Activated CD8-positive, alpha-beta memory T cell treated with anti-CD3 and anti-CD28 coated beads for 1 hour (primary cell): ENCODE measurements at places on chromosomes 1 and 21.

DNA sequence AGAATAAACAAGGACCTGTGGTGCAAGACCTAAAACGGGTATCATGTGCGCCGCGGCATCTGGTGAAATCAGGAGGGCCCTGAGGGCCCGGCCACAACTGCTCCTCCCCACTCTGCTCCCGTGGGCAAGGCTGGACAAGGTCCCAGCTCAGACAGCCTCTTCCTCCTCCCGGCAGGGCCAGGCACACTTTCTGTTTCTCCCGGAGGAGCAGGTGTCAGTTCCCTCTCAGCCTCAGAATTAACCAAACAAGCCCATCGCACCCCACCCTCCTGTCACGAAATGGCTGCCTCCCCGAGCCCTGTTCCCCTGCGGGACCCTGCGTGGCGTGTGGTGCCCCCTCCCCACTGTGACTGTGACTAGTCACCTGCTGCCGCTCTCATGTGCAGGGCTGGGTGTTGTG is 15.2 kb downstream of the PTTG1IP start:
- no peak for DNase-seq

GRCh38 chr1:230743899-230744298 is 3.3 kb upstream of the CAPN9 start:
- no peak for DNase-seq

DNA sequence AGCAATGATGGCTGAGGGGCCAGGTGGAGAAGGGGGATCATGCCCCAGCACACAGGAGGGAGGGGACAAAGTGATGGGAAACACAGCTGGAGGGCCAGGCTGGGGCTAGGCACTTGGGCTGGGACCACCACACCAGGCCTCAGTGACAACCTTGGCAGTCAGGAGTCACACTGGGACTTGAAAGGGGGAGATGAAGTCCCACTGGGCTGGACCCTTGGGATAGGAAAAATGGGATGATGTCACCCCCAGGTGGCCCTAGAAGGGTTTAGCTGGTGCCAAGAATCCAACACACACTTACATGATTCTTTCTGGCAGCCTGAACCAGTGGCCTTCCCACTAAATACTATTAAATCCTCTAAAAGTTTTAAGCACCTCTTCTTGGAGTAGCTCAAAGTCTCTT is 17.1 kb downstream of the ZBTB17 start:
- DNase-seq: no peak

DNA sequence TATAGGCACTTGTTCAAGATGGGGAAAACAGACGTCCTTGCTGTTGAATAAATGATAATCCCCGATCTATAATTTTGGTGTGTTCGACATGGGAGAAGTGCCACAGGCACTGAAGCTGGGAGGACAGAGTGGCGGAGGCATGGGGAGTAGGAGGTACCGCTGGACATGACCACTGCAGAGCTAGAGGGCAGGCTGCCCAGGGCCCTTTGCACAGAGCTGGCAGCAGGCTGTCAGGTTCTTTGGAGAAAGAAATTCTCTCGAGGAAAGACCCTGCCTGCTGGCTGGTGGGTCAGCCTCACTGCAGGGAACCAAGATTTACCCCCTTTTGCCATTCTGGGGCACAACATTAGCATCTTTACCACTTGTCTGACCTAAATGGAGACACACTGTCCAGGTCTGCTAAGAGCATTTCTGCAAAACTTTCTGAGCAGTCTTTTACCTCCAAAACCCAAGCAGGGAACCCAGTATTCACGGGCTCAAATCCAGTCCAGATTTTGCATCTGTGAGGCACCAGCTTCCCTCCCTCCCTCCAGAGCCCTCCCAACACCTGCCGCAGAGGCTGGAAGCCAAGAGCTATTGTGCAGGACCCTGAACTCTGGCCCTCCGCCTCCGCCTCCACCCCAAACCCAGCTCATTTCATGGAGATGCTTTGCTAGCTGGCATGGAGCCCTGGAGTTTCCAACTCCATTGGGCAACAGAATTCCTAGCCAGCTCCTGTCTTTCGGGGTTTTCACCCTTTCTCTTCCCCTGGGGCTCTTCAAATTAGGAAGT is 142.3 kb downstream of the PLXNA2 start:
- no peak for DNase-seq

DNA sequence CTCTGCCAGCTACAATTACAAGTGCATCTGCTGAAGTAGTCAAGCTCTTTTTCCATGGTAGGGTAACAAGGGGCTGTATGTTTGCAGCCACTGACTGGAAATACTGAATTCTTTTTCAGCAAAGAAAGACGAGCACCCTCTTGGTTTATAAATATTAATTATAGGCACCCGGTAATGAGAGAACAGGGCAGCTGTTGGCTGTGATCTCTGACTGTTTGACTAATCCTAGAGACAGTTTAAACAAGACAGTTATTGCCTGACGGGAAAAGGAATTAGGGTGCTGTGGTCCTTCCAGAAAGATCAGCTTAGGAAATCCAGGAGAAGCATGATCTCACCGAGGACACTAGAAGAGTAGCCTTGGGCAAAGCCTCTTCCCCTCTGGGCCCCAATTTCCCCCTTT is 183.7 kb upstream of the ZC3H12A start:
- DNase-seq: no peak

- DNase-seq: no peak
These were observed 28.3 kb upstream of the KCNJ15 start for GRCh38 chr21:38228537-38228936.

GRCh38 chr1:53655931-53656746 is 82.8 kb downstream of the GLIS1 start:
- no peak for DNase-seq

GRCh38 chr1:95427525-95427924 is 193.5 kb downstream of the RWDD3 start:
- no peak for DNase-seq

DNA sequence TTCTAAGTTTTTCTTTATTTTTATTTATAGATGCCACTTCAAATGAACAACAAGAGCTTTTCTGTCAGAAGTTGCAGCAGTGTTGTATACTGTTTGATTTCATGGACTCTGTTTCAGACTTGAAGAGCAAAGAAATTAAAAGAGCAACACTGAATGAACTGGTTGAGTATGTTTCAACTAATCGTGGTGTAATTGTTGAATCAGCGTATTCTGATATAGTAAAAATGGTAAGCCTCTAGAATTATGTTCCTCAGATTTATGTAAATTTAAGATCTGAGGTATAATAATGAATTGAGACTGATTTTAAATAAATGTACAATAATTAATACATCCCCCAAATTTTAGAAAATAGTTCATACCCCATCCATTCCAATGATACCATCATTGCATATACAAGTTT is 43.9 kb downstream of the PPP2R5A start:
- no peak for DNase-seq

DNA sequence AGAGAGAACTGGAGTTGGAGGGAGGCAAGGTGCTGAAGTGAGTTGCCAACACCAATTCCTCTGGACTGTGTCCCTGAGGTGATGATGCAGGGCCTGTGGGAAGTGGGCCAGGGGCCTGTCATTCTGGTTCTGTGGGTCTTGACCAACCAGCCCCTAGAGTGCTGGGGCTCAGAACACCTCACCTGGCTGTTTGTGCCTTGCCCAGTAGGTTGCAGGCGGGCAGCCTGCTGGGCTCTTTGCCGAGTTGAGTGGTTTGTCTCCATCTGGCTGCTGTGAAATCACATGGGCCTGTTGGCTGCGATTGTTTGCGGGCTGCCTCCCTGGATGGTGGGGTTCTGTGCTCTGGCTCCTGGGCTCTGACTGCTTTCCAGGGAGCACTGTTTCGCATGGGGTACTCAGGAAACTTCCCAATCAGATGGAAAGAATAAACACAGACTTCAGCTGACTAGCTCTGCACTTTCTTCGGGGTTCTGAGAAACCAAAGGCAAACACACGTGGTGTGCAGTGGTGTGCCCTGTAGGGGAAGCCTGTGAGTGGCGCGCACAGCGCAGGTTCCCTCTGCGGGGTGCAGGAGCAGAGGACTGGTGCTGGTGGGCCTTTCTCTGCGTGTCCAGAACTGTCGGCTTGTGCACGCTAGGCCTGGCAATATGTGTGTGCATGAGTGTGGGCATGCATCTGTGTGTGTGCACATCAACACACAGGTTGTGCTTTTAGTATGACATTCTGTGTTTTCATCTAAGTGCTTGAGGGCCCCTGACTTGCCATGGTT is 95.1 kb downstream of the RHOU start:
- DNase-seq: no peak

DNA sequence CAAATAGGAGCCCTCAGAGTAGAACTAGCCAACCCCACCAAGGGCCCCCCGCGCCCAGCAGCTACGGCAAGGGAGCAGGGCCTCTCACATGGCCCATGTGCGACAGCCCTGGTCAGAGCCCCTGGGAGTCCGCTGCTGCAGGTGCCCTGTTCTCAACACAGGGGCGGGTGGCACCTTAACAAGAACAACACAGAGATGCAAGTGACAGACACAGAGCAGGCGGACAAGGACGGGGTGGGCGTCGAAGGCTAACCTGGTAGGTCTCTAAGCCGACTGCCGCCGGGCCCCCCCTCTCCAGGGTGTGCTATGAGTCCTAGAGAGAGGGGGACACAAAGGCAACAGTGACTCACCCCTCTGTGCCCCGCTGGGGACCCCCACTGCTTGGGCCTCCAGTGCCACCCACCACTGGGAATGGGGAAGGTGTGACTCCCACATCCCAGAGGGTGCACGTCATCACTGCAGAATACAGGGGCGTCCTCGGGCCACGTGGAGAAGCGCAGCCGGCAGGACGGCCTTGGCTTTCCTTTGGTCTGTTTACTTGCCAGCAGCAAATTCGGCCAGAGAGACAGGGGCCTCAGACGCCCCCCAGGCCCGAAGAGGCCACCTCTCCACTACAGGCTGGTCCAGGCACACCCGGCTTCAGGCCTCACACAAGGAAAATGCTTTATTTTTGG is 44.8 kb downstream of the PRDM15 start:
- DNase-seq: no peak

DNA sequence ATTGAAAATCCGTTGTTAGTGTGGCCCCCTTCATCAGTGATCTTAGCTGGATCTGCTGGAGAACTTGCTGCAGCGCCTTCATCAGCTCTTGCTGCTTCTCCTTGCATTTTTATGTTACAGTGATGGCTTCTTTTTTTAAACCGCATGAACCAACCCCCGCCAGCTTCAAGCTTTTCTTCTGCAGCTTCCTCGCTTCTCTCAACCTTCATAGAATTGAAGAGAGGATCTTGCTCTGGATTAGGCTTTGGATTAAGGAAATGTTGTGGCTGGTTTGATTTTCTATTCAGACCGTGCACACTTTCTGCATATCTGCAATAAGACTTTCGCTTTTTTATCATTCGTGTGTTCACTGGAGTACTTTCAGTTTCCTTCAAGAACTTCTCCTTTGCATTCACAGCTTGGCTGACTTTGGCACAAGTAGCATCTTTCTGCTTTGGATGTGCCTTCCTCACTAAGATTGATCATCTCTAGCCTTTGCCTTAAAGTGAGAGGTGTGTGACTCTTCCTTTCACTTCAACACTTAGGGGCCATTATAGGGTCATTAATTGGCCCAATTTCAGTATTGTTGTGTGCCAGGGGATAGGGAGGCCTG is 13.1 kb downstream of the RNF187 start:
- no peak for DNase-seq

- DNase-seq: no peak
These were observed 109.7 kb downstream of the PLXNA2 start for GRCh38 chr1:208134491-208134890.

GRCh38 chr1:66532798-66533783 is 862 bp upstream of the SGIP1 start:
- DNase-seq: no peak

DNA sequence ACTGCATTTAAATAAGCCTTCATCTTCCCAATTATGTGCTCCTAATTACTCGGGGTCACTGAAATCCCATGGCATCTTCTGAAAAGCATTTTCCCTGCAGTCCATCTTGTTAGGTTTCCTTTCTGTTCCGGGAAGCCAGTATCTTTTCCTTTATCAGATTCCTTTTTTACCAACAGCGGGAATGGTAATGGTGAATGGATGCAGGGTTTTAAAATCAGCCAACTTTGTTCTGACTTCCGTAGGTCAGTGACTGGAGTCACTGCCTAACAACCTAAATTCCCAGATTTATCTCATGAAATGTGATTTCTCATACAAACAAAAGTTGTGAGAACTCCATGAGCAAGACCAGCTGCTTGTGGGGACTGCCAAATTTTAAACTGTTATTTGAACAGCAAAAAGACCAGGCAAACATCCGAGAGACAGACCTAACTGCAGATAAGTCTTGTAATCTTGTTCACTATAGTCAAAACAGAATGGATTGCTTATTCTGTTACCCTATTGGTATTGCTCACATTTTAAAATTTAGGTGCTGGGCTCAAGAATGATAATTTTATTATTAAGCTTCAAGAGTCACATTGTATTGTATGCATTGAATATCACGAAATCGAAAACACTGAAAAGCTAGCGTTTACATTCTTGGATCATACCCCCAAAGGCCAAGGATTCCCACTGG is 1.2 kb upstream of the RWDD3 start:
- no peak for DNase-seq

DNA sequence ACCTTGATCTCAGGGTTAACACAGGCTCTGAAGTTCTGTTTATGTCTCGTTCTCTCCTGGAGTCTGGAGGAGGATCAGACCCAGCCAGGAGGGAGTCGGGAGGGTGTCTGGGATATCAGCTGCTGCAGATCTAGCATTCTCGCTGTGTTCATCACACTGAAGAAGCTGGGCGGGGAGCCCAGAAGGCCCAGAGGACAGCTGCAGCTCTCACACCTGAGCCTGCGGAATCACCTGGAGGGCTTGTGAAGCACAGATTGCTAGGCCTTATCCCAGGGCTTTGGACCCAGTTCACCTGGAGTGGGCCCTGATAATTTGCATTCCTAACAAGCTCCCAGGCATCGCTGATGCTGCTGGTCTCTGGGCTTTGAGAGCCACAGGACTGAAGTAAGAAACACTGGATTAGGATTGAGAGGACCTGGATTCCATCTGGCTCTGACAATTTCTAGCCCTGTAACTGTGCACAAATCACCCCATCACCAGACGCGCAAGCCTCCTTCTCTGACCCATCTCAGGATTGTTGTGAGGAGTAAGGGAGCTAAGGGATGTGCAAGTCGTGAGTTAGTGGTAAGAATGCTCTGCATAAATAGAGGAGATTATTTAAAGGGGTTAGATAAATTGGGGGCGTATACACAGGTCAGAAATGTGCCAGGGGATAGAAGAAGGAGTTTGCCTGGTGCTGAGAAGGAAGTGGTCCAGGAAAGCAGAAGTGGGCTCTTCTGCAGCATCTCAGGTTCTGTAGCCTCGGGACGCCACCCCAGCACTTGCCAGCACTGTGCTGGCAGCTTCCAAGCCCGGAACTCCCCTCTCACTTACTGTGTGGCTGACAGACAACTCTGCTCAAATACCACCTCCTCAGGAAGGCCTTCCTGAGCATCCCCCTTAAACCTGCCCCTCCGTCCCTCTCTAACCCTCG is 19.1 kb downstream of the ABCA4 start:
- no peak for DNase-seq

GRCh38 chr1:21919520-21919919 is 17.6 kb downstream of the HSPG2 start:
- no peak for DNase-seq

GRCh38 chr21:42509244-42509643 is 4.4 kb upstream of the SLC37A1 start:
- no peak for DNase-seq

GRCh38 chr21:29164323-29164942 is 34.0 kb downstream of the MAP3K7CL start:
- no peak for DNase-seq

GRCh38 chr1:235504122-235504493 is at the start of gene B3GALNT2:
Gene B3GALNT2 (minus strand): TSS chr1:235504452. CDS start chr1:235504252, 200 bp downstream.
- DNase-seq: no peak

GRCh38 chr1:92975551-92976232 is 14.4 kb upstream of the DIPK1A start:
- DNase-seq: no peak
